KG1 (cell line): ENCODE measurements at places on chromosomes 4 and X.

GRCh38 chr4:6343939-6344408, 74.3 kb downstream of the WFS1 start:
- no peak for DNase-seq

GRCh38 chr4:40731792-40732245, 17.9 kb upstream of the NSUN7 start:
- DNase-seq = peak; percentile 34

- DNase-seq = no peak
These were observed 174.2 kb upstream of the JADE1 start for GRCh38 chr4:128635141-128635954.

DNA sequence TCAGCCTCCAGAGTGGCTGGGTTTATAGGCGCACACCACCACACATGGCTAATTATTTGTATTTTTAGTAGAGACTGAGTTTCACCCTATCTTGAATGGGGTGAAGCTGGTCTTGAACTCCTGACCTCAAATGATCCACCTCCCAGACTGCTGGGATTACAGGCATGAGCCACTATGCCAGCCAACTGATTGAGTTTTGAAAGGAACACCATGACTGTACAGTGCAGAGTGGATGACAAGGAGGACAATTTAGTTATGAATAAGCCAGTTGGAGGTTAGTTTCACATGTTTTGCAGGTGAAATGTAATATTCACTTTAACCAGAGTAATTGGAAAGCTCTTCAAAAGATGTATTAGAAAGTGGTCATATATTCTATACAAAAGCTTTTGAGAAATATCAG, 60.8 kb downstream of the PCDH18 start:
- DNase-seq = no peak

GRCh38 chr4:9792381-9792780, 10.9 kb downstream of the DRD5 start:
- no peak for DNase-seq

DNA sequence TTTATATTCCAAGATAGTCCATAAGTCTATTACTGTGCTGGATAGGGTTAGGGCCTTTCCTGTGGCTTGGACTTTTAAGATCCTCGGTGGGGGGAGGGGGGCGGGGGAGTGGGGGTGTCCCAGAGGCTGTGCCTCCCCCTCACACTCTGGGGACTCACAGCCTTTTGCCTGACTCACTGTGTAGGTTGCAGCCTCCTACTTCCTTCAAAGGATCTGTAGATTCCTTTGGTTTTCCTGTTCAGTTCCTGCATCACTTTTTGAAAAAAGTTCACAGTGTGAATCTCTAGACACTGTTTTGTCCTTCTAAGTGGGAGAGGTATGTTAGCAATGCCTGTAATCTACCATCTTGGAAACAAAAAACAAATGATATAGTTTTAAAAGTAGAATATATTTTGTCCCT, 999.9 kb downstream of the GLUD2 start:
- DNase-seq = no peak

DNA sequence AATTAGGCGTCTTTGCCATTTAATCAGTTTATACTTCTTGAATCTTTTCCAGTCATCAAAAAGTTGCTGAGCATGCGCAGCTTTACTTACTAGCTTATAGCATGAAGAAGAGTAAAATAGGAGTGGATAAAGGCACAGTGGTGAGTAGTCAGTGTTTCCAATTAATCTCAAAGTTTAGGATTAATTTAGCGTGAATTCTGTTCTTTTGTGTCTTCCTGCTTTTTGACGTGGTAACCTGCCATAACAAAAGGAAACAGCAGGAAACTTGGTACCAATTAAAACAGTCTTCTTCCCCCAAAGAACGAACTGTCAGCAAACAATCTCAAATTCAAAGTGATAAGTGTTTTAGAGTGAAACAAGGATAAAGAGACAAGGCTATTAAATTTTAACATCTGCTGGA, 61.9 kb downstream of the TET2 start:
- DNase-seq = no peak

DNA sequence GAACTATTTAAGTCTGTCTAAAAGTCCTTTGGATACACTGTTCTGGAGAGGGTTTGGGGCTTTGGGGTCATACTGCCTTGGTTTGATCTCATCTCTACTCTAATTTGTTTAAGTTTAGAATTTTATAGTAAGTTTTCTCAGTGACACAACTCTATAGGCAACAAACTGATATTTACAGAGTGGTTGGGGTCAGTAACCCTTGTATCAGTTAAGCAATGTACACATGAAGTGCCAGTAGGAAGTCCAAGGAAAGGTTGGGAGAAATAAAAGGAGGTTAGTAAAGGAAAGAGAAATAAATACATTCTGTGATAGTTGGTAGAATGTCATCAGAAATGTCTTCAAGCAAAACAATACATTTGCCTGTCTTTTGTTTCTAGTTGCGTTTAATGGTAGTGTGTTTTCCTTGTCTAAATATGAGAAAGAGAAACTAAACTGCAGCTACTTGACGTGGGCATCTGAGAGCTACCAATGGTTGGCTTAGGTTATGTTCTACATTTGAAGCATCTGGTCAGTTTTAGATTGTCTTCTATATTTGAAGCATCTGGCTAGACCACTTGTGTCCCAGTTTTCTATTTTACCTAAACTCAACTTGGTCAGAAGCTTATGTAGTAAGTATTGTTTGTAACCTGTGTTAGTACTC, 6.9 kb downstream of the ATP7A start:
- no peak for DNase-seq

DNA sequence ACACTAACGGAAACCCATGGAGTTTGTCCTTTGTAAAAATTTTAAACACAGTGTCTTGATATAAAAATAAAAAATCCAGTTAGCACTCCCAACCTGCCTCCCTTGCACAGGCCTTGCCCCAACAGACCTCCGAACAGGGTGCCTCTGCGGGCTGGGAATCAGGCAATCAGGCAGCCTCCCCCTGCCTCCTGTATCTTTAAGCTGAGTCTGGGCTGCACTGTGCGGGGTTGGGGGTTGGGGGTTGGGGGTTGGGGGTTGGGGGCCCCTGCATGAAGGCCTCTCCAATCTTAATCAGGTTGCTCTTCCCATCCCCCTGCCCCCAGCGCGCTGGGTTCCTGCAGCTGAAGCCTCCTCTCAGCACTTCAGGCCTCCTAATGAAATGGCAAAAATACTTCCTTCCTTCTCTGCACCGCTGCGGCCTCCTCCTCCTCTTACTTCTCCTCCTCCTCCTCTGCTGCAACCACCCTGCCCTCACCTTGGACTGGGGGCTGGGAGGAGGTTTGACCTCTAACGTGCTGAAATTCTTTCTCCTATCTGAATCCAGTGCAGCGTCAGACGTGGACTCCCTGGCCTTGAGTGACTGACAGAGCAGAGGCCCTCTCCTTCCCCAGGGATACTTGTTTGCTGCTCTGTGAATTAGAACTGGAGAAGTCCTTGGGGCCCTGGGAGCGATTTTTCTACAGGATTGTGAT, 26.6 kb downstream of the NLGN3 start:
- DNase-seq = no peak

- no peak for DNase-seq
These were observed 314.5 kb downstream of the CAMK2D start for GRCh38 chr4:113447061-113447460.

DNA sequence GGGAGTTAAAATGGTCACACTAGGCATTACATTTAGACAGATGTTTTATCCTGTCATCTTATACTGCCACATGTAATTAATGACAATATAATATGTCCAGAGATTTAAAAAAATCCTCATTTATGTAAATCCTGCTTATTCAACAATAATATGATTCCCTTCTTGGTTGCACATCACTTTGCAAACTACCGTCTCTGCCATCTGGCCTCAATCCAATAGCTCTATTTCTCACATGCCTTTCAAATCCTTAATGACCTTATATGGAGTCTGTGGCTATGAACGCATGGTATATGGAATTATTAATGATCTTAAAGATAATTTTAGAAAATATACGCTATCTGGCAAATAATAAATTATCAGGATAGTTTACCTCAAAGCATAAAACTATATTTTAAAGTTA, 144.5 kb downstream of the NPNT start:
- DNase-seq = no peak

- DNase-seq = no peak
These were observed 20.0 kb upstream of the FGFBP2 start for GRCh38 chr4:15982842-15983524.

- no peak for DNase-seq
These were observed 5.6 kb downstream of the MAOB start for GRCh38 chrX:43876680-43877079.

GRCh38 chr4:99404595-99405287, 30.4 kb downstream of the ADH7 start:
- no peak for DNase-seq

- DNase-seq = no peak
These were observed 31.0 kb upstream of the SLC34A2 start for GRCh38 chr4:25624616-25625015.

GRCh38 chr4:107831140-107831539, 6.4 kb downstream of the SGMS2 start:
- DNase-seq = no peak

DNA sequence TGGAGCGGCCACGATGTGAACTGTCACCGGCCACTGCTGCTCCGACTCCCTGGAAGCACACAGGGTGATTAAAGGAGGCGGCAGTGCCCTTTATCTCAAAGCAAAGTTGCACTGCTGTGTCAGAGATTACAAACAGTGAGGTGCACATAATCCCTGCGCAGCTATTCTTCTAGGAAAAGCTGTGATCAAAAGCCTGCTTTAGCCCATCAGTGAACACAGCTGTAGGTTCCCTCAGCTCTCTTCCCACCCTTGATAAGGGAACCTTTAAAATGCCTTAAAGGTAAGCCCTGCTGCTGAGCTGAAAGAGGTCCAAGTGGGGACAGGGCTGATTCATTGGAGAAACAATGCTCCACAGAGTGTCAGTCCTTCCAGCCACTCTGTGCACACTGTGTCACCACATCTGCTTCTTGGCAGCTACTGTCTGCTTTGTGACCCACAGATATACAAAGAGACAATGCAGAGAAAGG, 127.6 kb downstream of the EIF4E start:
- DNase-seq = no peak

- DNase-seq = no peak
These were observed 60.5 kb upstream of the MCUB start for GRCh38 chr4:109499513-109499912.

- DNase-seq = no peak
These were observed 80.8 kb downstream of the CCSER1 start for GRCh38 chr4:90207887-90208454.

DNA sequence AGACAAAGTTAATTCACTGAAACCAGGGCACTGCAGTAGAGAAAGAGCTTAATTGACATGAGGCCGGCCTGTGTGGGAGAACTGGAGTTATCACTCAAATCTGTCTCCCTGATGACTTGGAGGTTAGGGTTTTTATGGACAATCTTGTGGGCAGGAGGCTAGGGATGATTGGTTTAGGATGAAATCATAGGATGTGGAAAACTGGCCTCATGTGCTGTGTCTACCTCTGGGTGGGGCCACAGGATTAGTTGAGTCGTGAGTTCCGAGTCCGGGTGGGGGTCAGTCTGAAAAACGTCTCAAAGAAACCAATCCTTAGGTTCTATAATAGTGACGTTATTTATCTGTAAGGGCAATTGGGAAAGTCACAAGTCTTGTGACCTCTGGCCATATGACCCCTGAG, 68.1 kb downstream of the UCHL1 start:
- no peak for DNase-seq

DNA sequence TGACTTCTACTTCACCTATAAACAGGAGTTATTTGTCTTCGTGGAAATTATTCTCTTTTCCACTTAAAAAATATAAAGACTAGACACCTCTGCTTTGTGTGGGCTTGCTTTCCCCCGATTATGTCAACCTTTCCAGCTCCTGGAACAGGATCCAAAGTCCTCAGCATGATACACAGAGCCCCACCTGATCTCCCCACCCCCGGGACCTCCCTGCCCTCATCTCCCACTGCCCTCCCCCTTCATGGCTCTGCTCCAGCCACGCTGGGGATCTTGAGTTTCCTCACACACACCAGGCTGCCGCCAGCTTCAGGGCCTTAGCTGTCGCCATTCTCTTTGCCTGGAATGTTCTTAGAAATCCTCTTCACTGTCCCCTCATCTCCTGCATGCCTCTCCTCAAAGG, 55.3 kb downstream of the MBNL3 start:
- no peak for DNase-seq

GRCh38 chr4:19913650-19914049, 338.1 kb upstream of the SLIT2 start:
- no peak for DNase-seq
